Large intestine (tissue), 12 donors: ENCODE measurements at places on chromosomes 1 and 21. TPM values are rescaled to one million over a fixed set of nuclear protein-coding genes. Genes with fewer than 3 reads are reported as not detected.

DNA sequence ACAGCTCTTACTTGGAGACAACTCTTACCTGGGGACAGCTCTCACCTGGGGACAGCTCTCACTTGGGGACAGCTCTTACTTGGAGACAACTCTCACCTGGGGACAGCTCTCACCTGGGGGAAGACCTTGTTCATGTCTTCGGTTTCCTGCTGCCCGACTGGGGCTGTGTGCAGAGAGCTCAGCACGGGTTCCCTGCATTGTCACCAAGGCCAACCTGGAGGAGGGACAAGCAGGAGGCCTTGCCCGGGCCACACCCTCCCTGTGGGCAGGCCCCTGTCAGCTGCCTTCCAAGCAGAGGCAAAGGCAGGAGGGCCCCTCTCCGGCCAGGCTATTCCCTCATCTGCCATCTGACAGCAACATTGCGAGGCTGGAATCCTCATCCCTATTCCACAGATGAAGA lies at the start of gene LDLRAD1:
Gene LDLRAD1, minus strand, starts transcription at position 208 of the 400 bp plus-strand sequence. Its CDS starts 74 bp downstream, at position 134.
- peak; percentile 85 for DNase-seq

DNA sequence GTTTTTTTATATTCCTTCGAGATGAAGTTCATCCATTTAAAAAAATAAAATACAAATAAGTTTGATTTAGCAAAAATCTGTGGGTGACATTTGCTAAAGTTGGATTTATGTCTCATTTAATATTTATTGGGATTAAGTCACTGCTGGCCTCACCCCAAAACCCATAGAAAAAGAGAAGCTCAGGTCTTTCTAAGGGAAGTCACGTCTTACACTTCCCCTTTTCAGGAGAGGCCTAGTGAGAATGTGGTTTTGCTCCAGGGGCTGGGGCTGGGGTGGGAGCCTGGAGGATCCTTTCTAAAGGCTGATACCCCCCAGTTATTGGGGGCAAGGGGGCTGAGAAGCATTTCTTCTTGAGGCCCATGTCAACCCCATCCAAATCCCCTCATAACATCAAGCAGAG lies 300.3 kb downstream of the DSCAM start:
- DNase-seq: no peak

PKP1 gene
- 0.45 TPM for polyA plus RNA-seq

DNA sequence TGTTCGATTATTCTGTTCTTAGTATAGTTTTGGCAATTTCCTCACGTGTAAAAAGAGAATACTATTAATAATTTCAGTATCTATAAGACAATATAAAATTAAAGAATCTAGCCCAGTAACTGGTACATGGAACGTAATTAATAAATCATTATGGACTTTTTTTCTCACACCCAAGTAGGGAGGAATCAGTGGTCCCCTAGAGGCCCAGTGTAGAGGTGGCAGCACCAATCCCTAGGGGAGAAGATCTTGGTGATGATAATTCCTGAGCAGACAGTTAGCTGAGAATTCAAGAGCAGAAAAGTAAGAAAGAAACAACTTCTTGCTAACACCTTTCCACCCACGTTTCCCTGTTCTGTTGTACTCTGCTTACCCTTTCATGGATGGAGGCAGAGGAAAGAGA lies 19.7 kb upstream of the SELE start:
- DNase-seq: no peak

CDC73 gene
- 23.7 TPM for polyA plus RNA-seq

DNA sequence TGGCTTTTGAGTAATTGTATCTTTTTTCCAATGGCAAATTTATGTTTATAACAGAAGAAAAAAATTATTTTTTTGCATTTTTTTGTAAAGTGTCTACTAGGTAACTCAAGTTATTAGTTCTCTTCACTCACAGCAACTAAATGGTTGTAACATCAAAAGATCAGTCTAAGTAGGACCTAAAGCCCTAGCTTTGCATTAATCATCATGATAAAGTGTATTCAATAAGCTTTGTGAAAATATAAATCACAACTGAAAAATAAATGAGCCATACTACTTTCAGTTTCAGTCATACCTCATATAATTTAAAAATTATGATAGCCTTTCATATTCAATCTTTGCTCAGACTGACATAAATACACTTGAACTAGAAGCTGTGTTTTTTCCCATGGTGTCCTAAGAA lies 6.9 kb downstream of the TAF5L start:
- DNase-seq: no peak

DNA sequence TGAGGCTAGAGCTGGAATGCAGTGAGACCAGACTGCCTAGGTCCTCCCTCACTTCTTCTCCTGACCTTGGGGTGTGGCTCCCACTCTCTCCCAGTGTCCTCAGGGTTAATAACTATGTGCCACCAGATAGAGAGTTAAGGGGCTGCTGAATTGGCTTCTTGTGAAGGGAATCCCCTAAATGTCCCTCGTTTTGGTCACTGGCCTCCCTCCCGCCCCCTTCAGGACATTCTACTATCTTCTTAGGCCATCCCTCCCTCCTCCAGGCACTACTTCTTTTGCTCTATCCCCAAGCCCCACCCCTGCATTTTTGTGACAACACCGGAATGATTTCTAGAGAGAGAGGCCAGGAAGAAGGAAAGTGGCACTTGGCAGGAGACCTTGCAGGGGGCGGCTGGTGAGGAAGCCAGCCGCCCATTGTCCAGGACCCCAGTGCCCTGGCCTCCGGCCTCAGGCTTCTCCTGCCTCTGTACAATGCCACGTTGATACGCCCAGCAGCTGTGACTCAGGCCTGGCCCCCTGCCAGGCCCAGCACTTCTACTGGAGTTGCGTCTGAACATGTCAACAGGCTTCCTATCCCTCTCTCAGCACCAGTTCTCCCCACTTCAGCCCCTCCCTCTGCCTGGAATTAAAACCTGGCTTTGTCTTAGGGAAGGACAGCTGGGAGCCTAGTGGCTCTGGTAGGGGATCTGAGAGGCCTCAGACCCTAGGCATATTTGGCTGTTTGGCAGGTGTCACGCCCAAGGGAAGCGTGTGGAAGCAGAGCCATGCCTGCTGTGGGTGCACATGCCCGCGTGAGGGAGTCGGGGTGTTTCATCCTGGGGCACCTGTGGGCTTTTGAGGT lies 9.1 kb downstream of the LMNA start:
- DNase-seq: peak; percentile 97

ZNHIT6 gene
- 23.2 TPM for polyA plus RNA-seq

DNA sequence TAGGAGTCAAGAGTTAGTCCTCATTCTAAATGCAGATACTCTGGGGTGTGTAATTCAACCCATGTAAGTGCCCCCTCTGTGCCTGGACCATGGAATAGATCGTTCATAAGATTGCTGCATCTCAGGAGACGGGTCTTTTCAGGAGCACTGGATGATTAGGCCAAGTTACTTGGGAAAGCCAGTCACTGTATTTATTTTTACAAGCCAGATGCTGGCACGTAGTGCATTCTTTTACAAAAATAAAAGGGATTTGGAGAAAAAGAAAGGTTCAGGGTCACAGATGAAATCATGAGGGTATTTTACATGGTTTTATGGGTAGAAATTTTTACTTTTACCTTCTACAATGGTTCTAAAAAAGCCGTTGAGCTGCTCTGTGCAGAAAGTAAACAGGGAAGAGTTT lies 102.6 kb upstream of the UBE2U start:
- DNase-seq: no peak

GRCh38 chr1:206102292-206102936 lies 14.8 kb downstream of the AVPR1B start:
- no peak for DNase-seq

DNA sequence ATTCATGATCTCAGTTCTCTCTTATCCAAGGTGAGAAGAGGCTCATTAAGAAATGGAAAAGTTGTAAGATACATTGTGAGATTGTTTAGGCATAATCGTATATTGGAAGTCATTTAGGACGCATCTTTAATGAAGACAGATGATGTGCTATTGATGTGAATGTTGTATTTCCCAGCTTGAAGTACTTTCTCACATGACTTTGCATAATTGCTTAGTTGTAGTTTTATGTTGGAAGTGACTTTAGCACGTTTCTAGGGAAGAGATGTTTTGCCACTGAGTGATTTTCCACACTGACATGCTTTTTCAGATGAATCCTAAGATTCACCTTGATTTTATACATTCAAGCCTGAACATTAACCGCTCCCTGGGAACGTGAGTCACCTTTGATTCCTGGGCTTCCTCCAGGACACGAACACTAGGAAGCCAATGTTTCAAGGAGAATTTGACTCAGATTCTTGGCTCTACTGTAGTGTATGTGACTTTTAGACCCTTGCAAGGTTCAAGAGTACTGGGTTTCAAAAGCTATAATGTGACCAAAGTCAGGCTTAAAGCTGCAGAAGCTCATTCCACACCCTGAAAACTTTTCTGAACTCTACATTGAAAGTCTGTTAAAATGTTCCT lies 27.9 kb downstream of the ANGEL2 start:
- DNase-seq: peak; percentile 68

OR10Z1 gene
- polyA plus RNA-seq: 0.12 TPM

ANKRD35 gene
- polyA plus RNA-seq: 0.93 TPM

DNA sequence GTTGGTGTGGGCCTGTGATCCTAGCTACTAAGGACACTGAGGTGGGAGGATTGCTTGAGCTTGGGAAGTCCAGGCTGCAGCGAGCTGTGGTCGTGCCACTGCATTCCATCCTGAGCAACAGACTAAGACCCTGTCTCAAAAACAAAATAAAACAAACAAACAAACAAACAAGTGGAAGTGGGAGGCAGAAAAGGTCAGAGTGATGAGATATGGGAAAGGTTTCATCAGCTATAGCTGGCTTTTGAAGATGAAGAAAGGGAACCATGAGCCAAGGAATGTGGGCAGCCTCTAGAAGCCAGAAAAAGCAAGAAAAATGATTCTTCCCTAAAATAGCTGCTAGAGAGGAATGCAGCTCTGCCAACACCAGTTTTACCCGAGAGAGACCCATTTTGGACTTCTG lies 10.6 kb upstream of the NUCKS1 start:
- DNase-seq: no peak

DNA sequence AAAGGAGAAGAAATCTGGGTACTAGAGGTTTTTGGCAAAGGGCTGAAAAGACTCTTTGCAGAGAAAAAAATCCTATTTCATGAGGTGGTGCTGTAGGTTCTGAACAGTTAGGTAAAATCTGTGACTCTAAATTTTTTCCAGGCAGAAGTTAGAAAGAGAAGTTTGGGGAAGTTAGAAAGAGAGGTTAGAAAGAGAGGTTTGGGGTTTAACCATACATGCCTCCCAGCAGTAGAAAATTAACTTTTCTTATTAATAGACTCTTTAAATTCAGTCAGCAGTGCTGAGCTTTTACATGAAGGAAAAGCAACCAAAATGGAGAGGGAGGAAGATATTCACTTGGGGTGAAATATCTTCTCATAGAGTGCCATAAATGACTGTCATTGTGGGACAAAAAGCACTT lies 12.2 kb downstream of the AMY1C start:
- no peak for DNase-seq
